CD4-positive, alpha-beta T cell treated with Interleukin-15 for 1 hour (primary cell): ENCODE measurements at places on chromosomes 6 and 20.

DNA sequence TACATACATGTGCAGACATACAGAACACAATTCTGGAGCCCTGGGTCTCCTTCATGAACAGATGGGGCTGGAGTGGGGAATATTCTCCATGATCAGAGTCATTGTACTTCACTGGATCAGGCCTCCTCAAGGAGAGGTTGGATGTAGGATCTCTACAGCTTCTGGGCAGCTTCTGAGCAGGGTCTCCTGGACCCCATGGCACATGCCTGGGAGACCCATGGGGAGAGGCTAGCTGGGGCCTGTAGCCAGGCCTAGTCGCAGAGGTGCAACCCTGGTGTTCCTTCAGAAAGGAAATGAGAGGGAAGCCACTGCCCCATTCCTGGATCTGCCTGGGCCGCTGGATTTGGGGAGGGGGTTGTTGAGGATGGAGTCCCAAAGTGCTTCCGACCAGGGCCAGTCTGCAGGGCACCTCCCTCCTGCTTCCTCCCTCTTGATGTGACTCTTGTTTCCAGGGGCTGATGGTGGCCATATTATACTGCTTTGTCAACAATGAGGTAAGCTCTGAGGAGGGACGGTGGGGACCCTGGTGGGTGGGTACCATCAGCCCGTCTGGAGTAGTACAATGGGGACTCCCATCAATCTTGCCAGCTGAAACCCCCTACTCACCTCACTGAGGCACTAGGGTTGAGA, 31.8 kb downstream of the GLP1R start:
- no peak for DNase-seq

GRCh38 chr20:58652606-58653294, 1.7 kb downstream of the STX16 start:
- DNase-seq, result no peak

- DNase-seq, result no peak
Observed at GRCh38 chr20:57509665-57510237, 15.2 kb downstream of the CTCFL start.

DNA sequence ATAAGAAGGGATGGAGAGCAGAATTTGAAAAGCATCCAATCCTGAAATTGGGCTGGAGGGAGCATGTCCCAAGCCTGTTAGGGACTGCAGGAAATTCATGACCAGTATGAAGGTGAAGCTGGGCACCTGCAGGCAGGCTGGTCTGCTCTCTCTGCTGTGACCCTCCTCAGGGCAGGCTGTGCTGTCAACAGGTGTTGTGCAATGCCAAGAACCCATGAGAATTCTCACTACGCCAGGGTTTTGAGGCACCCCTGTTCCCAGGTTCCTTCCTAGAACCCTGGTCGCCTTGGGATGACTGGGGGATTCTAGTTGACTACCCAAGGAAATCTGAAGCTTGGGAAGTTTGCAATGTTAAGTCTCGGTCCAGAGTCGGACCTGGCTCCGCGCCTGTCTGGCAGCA, 13.3 kb upstream of the MAS1L start:
- no peak for DNase-seq

DNA sequence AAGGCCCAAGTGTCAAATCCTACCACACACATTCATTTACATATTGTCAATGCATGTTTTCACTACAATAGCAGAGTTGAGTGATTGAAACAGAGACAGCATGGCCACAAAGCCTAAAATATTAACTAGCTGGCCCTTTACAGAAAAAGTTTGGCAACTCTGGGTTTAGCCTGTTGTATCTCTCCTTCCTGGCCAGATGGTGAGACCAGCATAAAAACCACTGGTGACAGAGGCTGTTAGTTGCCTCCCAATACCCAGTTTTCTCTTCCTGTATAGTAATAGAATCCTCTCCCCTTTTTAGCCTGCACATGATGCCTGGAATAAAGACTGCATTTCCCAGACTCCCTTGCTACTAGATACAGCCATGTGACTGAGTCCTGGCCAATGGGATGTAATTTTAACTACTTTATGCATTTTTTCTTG, 100.0 kb upstream of the TAB2 start:
- no peak for DNase-seq

DNA sequence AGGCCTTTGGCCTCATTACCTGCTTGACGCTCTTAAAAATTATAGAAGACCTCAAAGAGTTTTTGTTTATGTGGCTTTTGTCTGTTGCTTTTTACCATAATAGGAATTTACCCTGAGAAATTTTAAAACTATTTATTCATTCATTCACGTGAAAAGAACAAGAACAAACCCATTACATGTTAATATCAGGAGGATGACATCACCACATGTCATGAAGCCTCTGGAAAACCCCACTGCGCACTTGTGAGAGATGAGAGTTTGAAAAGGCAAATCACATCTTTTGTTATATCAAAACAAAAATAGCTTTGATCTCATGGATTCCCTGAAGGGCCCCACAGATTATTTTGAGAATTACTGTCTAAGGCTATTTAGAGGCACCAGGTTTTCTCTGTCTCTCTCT, 61.3 kb upstream of the EYA2 start:
- no peak for DNase-seq

- DNase-seq, result no peak
Observed at GRCh38 chr20:45292343-45292742, 14.3 kb upstream of the RBPJL start.

DNA sequence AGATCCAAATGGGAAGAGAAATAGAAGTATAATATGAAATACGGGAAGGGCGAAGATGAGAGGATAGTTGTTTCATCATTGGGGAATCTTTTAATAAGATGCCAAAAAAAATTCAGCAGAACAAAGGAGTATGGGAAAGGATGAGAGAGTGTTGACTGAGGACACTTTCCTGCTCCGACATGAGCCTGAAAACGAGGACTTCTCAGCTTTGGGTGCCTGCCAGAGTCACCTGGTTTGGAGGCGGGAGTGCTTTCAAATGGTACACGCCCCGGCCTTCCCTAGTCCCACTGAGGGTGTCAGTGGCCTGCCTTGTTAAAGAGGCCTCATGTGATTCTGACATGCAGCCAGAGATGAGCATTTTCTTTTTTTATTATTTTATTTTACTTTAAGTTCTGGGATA, 250.9 kb downstream of the ANKRD60 start:
- no peak for DNase-seq

DNA sequence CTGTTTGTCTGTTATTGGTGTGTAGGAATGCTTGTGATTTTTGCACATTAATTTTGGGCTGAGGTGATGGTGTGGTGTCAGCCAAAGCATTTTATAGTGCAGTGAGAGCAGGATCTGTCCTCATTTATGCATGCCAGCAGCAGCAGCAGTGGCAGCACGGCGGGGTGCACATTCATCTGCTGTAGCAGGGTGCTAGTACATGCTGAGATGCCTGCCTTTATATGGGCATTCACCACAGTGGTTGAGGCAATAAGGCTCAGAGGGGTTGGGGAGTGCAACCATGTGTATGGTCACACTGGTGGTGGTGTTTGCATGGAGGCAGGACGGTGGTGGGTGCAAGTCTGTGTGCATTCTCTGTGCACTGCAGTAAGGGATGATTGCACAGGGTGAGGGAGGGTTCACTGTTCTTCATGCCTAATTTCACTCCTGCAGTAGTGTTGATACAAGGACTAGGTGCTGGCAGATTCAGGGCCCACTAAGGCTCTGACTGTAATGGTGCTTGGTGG, 129.3 kb upstream of the SYNCRIP start:
- no peak for DNase-seq

GRCh38 chr6:144681334-144681733, 396.2 kb downstream of the UTRN start:
- DNase-seq, result no peak

DNA sequence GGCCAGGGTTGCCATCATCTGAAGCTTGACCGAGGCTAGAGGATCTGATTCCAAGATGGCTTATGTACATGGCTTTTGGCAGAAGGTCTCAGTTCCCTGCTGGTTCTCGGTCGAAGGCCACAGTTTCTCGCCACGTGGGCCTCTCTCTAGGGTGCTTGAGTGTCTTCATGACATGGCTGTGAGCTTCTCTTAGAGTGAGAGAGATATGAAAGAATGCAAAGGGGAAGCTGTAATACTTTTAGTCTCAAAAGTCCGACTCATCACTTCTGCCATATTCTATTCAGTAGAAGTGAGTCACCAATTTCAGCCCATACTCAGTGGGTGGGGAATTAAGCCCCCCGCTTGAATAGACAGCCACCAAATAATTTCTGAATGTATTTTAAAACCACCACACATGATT, 94.2 kb downstream of the UTRN start:
- DNase-seq, result no peak

- no peak for DNase-seq
Observed at GRCh38 chr20:53557130-53557529, 36.5 kb downstream of the ZNF217 start.

GRCh38 chr20:50517817-50518154, 7.6 kb downstream of the PTPN1 start:
- no peak for DNase-seq

- peak; percentile 67 for DNase-seq
Observed at GRCh38 chr6:34237722-34238584, 1.3 kb downstream of the HMGA1 start.

- DNase-seq, result no peak
Observed at GRCh38 chr20:36736451-36737182, 9.3 kb downstream of the NDRG3 start.

DNA sequence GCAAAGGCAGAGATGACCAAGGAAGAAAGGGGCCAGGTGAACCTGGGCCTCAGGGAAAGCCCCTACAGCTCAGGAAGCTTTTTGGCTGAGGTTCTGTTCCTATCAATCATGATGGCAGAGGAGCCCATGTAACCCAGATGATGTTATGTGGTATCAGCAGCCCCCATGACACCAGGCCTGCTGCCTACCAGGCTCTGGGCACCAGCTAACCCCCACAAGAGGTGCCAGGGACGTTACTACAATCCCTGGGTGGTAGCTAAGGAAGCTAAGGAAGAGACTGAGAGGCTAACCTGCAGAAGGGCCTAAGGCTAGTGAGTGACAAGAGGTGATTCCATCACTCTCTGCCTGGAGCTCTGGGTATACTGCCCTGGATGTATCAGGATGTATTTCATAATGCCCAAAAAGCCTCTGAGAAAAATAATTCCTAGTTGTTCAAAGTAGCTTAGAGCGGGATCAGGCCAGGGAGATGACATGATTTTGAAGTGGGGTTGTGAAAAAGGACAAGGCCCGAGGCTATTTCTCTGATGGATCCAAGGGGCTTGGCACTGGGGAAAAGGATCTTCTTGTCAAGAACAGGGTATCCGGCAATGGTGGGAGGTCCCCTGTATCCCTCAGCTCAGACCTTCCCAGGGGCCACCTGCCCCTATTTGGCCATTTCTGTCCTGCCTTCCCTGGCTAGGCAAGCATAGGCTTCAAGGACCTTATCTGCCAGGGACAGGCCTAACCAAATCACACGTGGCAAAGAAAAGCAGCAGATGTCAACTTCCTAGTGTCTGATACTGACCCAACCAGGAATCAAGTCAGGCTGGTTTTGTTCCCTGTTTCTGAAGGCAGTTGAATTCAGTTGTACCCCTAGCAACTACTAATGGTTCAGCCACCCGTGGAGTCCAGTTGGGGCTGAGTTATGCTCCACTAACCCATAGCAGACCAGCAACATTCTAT, 41.3 kb downstream of the PANK2 start:
- DNase-seq, result no peak

DNA sequence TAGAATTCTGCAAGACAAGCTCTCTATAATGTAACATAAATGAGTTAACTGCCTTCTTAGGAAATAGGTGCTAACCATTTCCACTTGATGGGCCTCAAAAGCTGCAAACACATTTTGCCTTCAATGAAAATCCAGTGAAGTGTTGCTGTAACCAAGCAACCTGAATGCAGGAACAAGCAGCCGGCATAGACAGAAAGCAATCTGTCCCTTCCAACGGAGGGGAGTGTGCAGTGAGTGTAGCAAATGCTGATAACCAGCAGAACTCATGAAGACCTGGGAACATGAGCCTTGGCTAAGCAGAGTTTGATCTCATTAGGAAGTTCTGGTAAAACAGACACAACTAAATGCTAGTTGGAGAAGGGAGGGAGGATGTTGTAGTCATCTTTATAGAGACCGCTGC, 697.8 kb downstream of the KIF16B start:
- DNase-seq, result peak; percentile 21

- no peak for DNase-seq
Observed at GRCh38 chr6:7268362-7268761, 44.6 kb downstream of the SSR1 start.

DNA sequence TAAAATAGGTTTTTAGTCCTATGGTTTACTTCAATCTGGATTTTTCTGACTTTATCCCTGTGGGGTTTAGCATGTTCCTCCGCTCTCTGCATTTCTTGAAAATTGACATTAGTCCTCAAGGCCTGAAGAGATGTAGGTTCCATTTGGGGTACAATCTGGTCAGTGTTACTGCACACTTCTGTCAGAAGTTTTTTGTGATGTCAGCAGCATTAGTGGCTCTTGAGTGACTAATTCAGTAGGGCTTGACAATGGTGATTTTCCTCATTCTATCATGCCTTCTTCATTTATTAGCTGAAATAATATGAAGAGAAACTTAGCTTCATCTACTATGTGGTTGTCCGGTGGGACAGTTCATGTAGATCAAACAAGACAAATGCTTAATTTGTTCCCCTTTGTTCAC, 114.6 kb downstream of the PDE10A start:
- no peak for DNase-seq

DNA sequence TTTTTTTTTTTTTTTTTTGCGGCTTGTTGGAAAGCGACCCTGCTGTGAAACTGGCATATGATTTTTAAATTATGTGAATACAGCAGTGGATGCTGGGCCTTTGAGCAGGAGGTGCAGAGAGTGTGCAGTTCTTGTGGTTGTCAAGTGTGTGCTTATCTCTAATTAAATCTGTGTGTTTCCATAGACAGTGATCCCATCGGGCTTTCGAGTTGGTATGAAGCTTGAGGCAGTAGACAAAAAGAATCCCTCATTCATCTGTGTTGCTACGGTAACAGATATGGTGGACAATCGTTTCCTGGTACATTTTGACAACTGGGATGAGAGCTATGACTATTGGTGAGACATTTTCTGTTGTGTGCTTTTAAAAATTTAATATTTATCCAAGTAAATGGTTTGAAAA, 52.4 kb downstream of the L3MBTL3 start:
- DNase-seq, result no peak

- DNase-seq, result no peak
Observed at GRCh38 chr6:26202811-26203583, 115.8 kb downstream of the HFE start.

- DNase-seq, result no peak
Observed at GRCh38 chr6:34229877-34230276, 6.8 kb upstream of the HMGA1 start.

GRCh38 chr20:41577129-41578009, 40.8 kb downstream of the CHD6 start:
- no peak for DNase-seq

DNA sequence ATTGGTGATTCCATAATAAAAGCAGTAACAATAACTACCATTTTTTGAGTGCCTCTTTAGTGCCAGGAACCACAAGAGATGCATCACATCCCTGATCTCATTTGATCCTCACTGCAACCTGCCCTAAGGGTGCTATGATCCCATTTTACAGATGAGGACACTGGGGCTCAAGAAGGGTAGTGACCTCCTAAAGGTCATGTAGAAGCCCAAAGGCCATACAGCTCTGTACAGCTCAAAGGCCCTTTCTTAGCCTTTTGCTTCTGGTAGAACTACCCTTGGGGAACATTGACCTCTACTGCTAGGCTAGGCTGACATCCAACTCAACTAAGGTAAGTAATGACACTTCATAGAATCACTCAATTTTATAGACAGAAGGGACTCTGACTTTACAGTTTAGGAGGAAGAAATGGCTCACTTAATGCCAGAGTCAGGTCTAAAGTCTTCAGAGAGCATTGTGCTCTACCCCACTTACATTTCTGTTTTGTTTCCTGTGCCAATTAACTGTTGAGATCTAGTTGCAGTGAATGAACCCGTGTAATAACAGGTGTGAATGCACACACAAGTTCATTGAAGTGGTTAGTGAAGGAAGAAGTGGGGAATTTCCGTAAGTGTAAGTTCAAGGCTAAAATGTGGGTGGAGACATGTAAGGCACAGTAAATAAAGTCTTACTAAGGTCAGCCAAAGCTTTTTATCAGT, 10.7 kb downstream of the SLC9A8 start:
- DNase-seq, result no peak
